ENCODE measurements at places on chromosomes 4 and X. TPM values are rescaled to one million over a fixed set of nuclear protein-coding genes. Genes with fewer than 3 reads are reported as not detected.

GRCh38 chr4:73847526-73848182 lies 5.4 kb upstream of the PF4V1 start:
- H3K36me3 ChIP-seq, result no peaks in the 10 kb centered on the region
- DNase-seq, result no peak
- no peak overlapping the region for H3K27ac ChIP-seq
- no peaks in the 10 kb centered on the region for H3K4me1 ChIP-seq

DNA sequence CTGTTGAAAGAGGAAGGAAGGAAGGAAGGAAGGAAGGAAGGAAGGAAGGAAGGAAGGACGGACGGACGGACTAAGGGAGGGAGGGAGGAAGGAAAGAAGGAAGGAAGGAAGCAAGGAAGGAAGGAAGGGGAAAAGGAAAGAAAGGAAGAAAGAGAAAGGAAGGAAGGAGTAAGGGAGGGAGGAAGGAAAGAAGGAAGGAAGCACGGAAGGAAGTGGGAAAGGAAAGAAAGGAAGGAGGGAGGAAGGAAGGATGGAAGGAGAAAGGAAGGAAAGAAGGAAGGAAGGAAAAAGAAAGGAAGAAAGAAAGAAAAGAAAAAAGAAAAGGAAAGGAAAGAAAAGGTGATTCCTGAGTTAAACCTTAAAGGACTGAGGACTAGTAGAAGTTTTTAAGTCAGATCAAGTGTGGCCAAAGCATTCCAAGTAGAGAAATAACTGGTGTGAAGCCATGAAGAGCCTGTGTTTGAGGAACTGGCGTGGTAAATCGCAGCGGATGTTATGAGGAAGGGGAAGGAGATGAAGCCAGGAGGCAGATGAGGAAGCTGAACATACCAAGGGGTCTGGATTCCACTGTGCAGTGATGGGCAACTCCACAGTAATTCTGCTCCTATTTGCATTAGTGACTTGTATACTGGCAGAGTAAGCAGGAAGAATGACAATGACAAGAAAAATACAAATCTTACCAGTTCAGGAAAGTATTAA lies 163.5 kb downstream of the MGST2 start:
- no peaks in the 10 kb centered on the region for H3K27me3 ChIP-seq
- DNase-seq, result no peak
- no peaks in the 10 kb centered on the region for H3K4me1 ChIP-seq
- H3K4me3 ChIP-seq, result no peak overlapping the region

SPANXC gene
- polyA plus RNA-seq, result not detected

NUP54 gene
- 20.4 TPM for polyA plus RNA-seq

DNA sequence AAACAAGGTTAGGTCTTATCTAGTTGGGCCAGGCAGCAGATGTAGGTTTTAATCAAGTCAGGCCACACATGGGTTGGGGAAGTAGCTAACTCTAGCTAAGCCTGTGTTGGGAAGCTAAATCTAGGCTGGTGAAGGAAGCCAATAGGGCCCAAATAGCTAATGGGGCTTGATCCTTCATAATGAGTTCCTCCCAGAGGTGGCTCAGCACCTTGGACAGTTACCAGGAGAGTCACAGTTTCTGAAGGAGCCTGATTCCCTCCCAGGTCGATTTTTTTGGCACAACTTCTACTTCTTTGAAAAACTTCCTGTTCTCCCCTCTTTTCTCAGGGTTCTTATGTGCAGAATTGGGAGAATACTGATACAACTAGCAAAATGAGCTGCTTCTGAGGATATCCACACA lies 242.5 kb upstream of the PRPS2 start:
- DNase-seq, result no peak
- no peaks in the 10 kb centered on the region for H3K4me1 ChIP-seq
- H3K27ac ChIP-seq, result no peak overlapping the region
- H3K4me3 ChIP-seq, result no peak overlapping the region
- H3K27me3 ChIP-seq, result no peaks in the 10 kb centered on the region

GRCh38 chr4:138845664-138846063 lies 169.9 kb upstream of the NOCT start:
- H3K36me3 ChIP-seq, result no peaks in the 10 kb centered on the region
- no peak overlapping the region for H3K27ac ChIP-seq
- H3K4me1 ChIP-seq, result no peaks in the 10 kb centered on the region
- no peak for DNase-seq

P2RY10 gene
- 81.7 TPM for polyA plus RNA-seq

- no peaks in the 10 kb centered on the region for H3K36me3 ChIP-seq
- H3K4me1 ChIP-seq, result peaks cover 11% of the 10 kb centered on the region
- no peaks in the 10 kb centered on the region for H3K27me3 ChIP-seq
- peak; percentile 70 for DNase-seq
- peak within 1 kb of the TSS; percentile 39 for H3K4me3 ChIP-seq
- peak within 1 kb of the TSS; percentile 44 for H3K27ac ChIP-seq
Observed at GRCh38 chrX:12791257-12792228, at the start of gene PRPS2. Gene PRPS2 (plus strand): TSS chrX:12791412. CDS start chrX:12791498, 86 bp downstream.

Measured in B cell (primary cell).